ENCODE measurements at places on chromosomes 5 and 9.

- DNase-seq: no peak
Observed at GRCh38 chr5:167903659-167904058, 387.8 kb upstream of the WWC1 start.

- no peak for DNase-seq
Observed at GRCh38 chr5:92553326-92553725, 1027.7 kb downstream of the NR2F1-AS1 start.

DNA sequence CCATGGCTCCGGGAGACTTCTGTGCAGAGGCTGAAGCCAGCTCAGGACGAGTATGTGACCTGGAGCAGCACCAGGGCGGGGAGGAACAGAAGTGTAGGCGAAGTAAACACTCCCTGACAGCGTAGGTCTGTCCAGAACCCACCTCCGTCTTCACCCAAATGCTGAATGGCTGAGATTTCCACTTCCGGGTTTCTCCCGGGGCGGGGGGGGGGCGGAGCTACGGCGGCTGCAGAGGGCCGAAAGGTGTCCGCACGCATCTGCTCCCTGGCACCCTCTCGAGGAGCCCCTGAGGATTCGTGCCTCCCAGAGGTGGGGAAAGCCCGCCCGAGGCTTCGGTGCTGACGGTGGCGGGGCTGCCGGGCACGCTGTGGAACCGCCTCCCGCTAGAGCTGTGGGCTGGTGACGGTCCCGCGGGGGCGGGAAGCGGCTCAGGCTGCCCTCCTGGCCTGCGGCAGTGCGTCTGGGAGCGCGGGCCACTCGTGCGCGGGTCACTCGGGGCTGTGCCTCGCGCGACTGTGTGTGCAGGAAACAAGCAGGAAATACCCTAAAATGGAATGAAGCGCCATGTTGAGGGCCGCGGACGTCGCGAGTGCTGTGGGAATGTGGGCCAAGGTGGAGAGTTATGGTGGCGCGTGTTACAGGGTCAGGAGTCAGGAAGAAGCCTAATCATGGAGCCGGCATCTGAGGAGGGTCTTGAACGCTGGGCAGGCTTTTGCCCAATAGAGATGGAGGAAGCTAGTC is 1425.4 kb downstream of the FOXD4L5 start:
- DNase-seq: no peak

DNA sequence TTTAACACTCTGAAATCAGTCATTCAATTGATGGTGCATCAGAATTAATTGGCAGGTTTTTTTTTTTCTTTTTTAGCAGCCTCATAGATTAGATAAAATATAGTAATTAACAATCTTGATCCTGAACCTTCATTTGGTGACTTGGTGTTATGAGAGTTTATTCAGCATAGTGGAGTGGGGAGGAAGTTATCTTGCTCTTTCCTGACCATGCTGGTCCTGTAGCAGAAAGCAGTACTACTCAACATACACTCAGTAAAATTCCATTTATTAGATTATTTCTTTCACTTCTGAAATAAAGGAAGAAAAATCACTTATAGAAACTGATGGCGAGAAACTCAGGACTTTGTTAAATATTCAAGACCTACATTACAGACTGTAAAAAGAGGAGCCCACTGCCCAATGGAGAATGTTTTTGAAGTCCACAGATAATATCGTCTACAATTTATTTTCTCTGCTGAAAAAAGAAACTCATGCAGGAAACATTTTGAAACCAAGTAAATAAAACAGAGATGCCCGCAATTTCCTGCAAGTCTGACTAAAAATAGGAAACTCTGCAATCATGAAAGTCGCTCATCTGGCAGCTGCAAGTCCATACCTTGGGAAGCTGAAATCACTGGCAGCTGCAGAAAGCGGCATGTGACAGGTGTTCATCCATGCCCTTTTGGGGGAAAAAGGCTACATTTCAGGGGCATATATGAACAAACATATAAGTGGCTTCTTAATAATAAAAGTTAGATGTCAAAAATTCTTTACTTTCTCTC is 233.2 kb upstream of the RFX3 start:
- DNase-seq: no peak

DNA sequence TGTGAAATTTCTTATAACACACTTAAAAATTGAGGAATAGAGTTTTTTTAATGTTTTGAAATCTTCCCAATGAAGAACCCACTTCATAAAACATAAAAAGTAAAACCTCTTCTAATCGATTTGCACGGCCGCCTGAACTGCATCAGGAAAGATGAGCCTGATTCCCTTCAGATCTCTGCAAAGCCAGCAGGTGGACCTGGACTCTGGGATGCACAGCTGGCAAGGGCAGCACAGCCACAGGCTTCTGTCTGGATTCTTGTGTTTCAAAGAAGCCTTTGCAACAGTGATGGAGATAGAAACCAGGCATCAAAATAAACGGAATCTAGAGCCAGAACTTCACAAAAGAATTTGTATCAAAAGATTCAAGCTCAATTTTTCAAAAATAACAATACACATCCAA is 36.0 kb upstream of the SPATA31C2 start:
- no peak for DNase-seq

GRCh38 chr5:144711172-144711571 is 540.5 kb downstream of the KCTD16 start:
- DNase-seq: no peak

- no peak for DNase-seq
Observed at GRCh38 chr5:179142434-179143198, 82.4 kb downstream of the ZNF354C start.

DNA sequence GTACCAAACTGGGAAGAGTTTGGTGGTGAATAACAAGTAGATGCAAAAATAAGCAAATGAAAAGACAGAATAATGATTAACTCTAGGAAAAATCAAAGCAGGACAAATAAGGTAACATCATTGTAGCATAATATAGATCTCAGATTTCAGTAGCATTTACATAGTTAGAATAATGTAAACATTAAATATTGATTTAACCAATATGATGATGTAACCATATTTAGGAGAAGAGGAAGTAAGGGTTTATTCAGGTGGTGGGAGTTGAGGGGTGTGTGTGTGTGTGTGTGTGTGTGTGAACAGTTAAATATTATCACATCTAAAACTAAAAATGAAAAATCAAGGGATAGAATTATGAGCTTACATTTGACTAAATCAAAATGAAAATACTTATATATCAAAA is 143.4 kb downstream of the NPR3 start:
- no peak for DNase-seq

Data from T1000 (cell line).